NCI-H2107 (cell line): ENCODE measurements at places on chromosomes 1 and 21.

DNA sequence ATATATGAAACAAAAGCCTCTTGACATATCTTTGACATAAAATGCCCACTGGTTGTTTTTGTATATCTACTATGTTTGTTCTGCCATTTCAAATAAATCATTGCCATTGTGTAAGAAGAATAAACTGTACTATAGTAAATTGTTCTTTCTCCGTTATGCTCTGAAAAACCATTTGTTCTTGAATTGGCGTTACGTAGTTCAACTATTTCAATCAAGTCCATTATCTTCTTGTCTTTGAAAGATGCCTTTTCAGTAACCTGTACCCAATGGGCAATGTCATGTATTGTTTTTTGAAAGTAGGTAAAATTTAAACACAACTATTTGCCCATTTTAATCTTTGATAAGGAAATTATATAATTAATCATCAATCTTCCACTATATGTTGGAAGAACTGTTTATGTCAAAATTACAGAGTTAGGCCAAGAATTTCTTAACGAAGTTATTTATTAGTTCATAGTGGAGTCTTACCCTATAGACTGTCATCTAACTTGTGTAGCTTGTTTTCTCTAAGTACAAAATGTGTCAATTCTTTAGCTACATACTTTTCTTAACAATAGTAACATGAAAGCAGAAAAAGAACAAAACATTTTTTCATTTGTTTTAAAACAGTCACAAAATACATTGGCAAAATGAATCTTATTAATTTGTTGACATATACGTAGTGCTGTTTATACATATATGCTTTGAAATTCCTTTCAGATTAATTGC is 294.8 kb downstream of the PTPRC start:
- no peak for DNase-seq

GRCh38 chr1:155729031-155729898 is 40.4 kb downstream of the DAP3 start:
- peak; percentile 29 for DNase-seq

DNA sequence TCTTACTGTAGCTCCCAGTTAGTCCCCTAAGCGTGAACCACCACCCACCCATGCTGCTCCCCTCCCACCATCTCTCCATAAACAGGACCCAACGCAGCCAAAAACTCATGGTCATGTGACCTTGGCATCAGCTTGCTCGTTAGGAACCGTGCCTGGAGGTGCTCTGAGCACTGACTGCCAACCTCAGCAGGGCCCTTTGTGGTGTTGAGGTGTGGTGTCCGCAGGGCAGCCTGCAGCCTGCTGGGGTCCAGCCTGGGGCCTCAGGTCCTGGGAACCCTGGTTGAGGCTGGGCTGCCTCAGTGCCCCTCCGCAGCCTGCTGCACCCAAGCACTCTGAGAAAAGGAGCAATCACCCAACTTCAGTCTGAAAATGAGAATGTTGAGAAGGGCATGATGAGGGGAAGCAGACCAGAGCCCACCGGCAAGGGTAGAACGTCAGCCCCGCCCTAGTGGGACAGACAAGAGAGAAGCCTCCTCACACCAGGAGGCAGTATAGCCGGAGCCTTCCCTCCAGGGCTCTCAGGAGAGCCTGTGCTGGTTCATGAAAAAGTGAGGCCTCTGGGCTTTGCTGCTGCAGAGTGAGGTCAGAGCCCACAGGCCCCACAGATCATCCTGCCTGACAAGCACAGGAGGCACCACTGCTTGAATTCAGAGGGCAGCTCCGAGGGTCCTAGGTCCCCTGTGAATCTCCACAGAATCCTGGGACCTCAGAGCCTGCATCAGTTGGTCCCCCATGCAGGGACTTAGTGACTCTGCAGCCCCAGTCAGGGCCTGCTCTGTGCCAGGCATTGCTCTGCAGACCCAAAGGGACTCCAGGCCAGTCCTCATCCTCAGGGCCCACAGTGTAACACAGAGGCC is 4.9 kb upstream of the COL6A2 start:
- DNase-seq = no peak

DNA sequence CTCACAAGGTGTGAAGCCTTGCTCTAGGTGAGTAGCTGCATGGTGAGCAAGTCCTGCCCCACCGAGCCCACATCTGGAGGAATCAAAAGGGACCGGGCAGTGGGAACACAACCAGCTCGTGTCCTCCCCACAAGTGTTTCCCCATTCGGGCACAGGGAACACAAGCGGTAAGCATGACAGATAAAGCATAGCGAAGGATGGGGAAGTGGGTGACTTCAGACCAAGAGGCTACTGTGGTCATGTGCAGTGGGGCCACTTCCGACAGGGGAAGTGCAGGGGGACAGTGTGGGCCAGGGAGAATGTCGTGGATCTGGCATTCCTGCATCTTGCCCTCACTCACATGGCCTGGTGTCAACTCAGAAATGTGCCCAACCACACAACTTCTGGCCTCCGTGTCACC is 306.2 kb downstream of the FAM72C start:
- no peak for DNase-seq

GRCh38 chr1:35340519-35340918 is 72.0 kb downstream of the ZMYM4 start:
- no peak for DNase-seq

- DNase-seq = no peak
Measured at GRCh38 chr1:230291731-230292620, 134.2 kb downstream of the PGBD5 start.

GRCh38 chr1:90826834-90827233 is 109.7 kb upstream of the BARHL2 start:
- no peak for DNase-seq

DNA sequence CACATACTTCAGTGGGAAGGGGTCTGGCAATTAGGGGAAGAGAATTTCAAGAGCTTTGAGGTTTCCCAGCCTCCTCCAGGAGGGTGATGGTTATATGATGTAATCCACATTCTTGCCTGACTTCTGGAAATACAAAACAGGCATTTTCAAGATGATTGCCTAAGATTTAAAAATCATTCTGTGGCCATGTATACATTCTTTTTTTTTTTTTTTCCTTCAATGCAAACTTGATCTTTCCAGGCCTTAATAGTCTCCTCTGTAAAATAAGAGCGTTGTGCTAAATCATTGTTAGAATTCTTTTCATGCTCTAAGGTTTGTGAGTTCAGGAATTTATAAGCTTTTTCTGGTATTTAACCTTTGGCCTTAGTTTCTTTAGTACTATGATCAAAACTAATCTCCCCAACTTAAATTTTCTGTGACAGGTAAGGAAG is 192.3 kb upstream of the HMCN1 start:
- DNase-seq = no peak

DNA sequence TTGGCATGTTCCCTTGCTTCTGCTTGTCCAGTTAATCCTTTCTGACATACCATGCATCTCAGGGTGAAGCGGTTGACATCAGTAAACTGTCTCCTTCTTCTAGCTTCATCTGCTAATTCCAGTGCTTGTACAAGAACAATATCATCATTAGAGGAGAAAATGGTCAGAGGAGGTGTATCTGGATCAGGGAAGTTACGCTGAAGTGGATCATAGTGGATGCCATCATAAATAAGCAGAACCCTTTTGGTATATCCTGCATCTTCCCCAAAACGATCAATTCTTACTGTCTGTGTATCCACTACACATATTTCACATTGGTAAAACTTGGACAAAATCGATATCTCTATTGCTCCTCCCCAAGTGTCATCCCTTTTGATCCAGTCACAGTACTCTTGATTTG is 2.0 kb downstream of the YOD1 start:
- no peak for DNase-seq

- no peak for DNase-seq
Measured at GRCh38 chr1:23500466-23500865, 16.5 kb upstream of the ASAP3 start.

DNA sequence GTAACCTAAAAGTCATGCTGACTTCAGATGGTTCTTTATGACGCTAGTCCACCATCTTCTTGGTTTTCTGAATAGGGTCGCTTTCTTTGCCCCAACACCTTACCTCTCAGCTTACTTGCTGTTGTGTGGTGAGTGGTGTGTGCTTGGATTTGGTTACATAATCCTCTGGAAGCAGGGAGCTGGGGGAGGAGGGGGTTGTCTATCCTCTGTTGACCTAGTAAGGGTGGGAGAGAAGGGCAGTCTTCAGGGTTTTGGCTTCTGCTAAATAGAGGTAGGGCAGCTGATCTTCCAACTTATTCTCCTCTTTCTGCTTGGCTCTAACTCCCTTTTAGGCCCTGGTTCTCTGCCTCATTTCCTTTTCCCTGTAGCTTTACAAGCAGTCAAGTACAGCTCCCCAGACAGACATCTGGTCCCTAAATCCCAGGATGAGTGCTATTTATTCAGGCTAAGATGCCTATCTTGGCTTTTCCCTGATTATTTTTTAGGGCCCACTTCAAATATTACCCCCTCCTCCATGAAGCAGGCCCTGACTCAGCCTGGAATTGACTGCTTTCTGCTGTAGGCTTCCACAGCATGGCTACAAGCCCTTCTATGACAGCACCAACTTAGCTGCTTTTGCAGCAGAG is 6.4 kb upstream of the REN start:
- DNase-seq = no peak

DNA sequence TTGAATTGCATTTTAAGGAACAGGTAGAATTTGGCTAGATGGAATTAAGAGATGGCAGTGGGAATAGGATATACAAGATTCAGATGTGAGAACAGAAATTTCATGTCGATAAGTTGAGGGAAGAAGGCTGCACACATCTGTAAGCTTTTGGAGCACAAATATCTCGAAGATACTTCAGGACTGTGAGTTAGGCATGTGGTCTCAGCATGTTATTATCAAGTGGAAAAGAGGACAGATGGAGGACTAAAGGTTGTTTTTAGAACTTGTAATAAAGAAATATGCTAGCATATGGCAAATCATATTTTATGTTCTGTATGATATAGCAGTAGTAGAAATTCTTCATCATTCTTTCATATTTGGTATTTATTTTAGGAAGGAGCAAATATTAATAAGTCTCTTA is 61.5 kb downstream of the KIF1B start:
- DNase-seq = no peak

DNA sequence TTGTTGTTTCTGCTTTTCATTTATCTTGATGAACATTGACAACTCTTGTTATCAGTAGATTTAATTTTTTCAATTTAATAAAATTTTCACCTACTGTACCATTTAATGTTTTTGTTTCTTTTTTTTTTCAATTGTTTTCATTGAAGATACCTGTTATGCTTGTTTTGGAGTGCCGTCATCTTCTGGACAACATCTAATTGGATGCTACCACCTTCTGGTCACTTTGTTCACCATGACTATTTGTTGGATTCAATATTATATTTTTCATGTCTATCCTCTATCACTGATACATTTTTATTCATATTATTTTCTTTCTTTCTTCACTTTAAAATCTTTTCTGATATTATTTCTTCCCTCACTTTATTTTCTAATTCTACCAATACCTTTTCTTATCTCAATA is 14.0 kb downstream of the KRTAP21-2 start:
- no peak for DNase-seq

DNA sequence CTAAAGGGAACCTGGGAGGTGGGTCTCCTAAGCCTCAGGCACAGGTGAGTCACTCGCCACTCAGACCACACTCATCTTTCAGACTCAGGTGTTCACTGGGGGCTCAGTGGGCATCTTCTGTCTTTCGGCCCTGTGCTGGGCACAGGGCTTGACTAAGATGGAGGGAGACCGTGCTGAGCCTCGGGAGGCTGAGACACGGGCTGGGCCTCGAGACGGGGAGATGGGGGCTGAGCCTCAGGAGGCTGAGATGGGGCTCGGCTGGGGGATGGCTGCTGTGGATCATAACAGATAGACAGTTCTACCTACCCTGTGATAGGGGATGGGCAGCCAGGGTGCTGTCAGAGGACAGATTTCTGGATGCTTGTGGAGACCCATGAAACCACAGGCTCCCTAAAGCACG is 15.5 kb upstream of the IFNLR1 start:
- no peak for DNase-seq

GRCh38 chr1:193308438-193308837 is 122.0 kb upstream of the B3GALT2 start:
- no peak for DNase-seq

- no peak for DNase-seq
Measured at GRCh38 chr1:203225071-203225470, 4.4 kb downstream of the CHIT1 start.

DNA sequence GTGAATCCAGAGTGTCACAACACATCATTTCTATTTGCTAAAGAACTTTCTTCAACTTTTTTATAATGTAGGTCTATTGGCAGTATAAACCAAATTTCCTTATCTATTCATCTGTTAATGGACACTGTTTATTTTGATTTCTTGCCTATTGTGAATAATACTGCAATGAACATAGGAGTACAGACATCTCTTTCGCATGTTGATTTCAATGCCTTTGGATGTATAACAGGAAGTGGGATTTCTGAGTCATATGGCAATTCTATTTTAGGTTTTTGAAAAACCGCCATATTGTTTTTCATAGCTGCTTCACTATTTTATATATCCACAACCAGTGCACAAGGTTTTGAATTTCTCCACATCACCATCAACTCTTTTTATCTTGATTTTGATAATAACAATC is 198.7 kb downstream of the KCNT2 start:
- no peak for DNase-seq

- DNase-seq = no peak
Measured at GRCh38 chr1:22229379-22229778, 86.5 kb upstream of the WNT4 start.

- DNase-seq = peak; percentile 98
Measured at GRCh38 chr1:39081271-39082009, 55.3 kb downstream of the NDUFS5 start.

- no peak for DNase-seq
Measured at GRCh38 chr1:48967318-48967717, 190.6 kb upstream of the BEND5 start.

GRCh38 chr1:88892357-88892877 is 1.1 kb upstream of the GTF2B start:
- no peak for DNase-seq

DNA sequence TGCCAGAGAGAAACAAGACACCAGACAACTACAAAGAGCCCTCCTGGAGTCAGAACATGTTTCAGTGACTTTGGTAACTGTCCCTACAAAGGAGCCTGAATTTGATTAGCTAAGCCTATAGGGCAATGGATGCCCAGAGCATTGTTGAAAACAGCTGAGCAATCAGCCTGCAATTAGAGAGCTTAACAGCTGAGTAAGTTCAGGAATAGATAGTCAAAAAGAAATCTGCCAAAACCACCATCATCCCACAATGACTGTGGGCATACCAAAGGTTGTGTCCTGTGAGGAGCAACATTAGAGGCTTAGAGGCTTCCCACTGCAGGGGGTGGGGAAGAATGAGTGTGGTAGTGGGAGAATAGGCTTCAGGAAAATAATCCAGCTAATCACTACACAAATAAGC is 32.1 kb downstream of the SH3BP5L start:
- DNase-seq = no peak

DNA sequence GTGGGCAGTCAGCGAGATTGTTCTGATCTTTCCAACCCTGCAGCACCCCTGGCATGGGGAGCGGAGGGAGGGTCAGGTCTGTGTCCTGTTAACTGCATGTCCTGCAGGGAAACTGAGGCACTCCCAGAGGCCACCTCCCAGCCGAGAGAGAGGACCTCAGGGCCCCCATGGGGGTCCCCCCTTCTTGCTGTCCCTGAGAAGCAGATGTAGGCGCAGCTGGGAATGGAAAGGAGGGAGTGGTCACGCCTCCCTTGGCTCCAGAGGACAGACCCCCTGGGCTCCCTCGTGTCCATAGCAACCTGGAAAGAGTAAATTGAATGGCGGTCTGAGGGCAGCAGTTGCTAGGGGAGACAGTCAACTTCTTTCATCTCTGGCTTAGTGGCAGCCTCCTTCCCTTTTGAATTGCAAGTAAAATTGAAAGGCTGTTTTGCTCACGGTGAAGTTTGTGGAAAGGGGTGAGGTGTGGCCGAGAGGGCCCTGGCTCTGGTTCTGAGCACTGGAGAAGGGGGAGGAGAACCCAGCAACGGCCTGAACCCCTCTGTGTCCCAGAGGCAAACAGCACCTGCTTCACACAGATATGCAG is 4.9 kb downstream of the CROCC start:
- DNase-seq = peak; percentile 90

- no peak for DNase-seq
Measured at GRCh38 chr1:8815582-8816151, 1.8 kb downstream of the RERE start.
